ENCODE measurements at places on chromosomes 11 and 22.

- DNase-seq: no peak
Observed at GRCh38 chr11:17692931-17693330, 26.4 kb upstream of the MYOD1 start.

- DNase-seq: no peak
Observed at GRCh38 chr22:39291523-39291922, 27.9 kb downstream of the RPL3 start.

GRCh38 chr11:75465701-75466531 is 32.9 kb upstream of the KLHL35 start:
- no peak for DNase-seq

GRCh38 chr11:75445315-75445953 is 12.4 kb upstream of the KLHL35 start:
- DNase-seq: no peak

DNA sequence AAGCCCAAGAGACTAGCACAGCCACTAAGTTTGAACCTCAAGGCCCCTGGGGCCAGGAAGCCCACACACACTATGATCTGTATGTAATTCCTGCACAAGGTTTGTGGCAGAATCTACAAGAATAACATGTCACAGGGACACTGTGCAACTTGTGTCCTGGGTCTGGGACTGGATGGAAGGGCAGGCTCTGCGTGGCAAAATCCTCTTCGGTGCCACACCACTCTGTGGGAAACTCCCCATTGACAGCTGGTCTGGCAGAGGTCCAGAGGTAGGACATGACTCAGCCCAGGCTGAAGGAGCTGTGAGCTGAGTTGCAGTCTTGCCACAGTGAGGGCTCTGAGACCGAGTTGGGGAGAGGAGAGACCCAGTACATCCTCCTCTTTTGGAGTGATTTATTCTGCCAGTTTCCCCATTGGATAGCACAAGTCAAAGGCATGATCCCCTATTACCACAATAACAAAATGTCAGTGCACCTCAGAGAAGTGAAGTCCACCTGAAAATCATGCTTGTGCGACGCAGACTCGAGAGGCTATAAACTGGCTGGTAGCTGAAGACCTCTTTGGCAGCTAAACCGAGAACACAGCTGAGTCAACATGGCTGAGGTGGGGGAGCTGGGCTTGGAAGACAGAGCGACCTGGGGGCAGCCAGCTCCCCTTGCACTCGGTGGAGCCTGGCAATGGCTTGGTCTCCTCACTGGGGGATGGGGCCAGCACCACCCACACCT is 23.3 kb upstream of the SERPIND1 start:
- DNase-seq: peak; percentile 25

DNA sequence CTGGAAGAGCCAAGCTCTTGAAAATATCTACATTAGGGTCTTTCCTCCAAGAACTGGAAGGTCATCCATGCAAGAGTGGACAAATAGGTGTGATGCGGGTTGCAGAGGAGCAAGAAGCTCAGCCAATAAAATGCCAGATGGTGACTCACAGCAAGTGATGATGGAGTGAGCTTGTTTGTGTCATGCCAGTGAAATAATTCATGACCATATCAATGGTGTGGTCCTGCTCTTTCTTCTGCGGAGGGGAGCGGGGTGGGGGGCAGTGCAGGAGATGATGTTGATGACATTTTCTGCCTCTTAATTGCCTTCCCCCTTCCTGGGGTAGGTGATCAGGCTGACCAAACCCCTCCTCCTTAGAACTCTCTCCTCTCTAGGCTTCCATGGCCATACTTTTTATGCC is 118.5 kb upstream of the TIMP3 start:
- DNase-seq: no peak

GRCh38 chr11:22680628-22681027 is 14.2 kb downstream of the GAS2 start:
- DNase-seq: no peak

DNA sequence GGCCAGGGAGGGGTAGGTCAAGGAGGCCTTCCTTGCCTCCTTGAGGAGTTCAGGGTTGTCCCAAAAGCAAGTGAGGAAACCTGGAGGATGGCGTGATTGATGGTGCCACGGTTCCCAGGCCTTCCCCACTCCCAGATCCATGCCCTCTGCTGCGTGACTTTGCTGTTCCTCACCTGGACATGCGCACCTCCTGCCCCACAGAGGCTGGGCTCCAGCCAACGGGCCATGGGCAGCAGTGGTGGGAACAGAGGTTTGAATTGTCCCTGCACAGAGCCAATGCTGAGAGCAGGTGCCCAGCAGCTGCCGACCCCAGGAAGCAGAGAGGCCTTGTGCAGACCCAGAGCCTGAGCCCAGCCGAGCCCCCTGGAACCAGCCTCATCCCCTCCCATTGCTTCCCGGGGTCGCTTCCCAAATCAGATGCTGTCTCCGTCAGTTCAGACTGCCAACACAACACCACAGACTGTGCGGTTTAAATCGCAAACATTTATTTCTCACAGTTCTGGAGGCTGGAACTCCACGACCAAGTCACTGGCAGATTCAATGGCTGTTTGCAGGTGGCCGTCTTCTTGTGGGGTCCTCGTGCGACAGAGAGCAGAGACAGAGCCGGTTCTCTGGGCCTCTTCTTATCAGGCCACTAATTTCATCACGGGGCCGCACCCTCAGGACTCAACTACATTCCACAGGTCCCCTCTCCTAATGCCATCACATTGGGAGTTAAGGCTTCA is 6.2 kb upstream of the LINC01488 start:
- DNase-seq: no peak

DNA sequence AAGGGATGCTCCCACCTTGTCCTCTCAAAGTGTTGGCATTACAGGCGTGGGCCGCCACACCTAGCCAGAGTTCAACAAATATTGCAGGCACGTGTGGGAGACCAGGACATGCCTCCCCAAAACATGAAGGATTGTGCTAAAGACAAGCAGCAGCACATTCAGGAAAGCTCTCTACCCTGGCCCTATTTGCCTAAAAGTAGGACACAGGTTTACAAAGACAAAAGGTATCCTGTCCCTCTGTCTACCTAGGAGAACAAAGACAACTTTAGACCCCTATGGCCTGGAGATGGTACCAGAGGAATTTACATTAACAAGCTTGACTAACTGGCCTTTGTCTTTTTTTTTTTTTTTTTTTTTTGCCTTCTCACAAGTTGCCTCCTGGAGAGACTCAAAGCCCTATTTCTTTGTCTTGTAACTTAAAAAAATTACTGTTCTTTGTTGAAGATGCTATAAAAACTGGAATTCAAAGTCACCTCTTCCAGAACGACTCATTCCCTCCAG is 859 bp upstream of the ACCS start:
- DNase-seq: peak; percentile 19

DNA sequence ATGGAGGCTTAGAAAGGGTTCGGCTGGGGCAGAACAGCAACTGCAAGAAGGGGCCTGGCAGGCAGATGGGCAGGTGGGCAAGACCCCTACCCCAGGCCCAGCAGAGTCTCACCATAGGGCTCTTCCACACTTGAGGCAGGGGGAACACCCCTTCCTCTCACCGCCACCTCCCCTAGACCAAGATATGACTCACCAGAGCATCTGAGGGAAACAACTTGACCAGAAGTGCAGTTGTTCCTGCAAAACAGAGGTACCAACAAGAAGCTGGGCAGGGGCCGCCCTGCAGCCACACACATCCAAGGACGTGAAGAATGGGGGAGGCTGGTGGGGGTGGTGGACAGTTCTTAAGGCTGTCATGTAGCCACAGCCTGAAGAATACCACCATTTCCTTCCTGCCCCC is 10.9 kb downstream of the TMPRSS5 start:
- no peak for DNase-seq

DNA sequence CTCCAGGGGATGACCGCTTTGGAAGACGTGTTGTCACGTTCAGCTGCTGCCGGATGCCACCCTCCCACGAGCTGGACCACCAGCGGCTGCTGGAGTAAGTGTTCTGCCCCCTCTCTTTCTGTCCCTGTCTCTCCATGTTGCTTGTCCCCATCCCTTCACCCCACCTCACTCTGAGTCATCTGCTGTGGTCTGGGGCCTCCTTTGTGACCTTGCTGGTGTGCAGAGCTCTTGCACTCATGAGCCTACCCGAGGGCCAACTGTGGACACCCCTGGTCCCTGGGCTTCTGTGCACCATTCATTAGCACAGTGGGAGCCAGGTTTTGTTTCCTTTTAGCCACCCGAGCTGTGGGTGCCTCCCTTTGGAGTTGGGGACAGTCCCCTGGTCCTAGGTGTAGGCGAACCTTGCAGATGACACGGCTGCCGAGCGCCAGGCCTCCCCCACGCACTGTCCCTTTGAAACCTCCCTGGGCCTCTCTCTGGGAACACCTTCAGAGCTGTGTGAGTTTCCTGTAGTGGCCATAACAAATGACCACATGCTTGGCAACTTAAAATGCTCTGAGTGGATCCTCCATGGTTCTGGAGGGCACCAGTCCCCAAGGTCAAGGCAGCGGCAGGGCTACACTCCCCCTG is 49.8 kb downstream of the ARHGAP8 start:
- no peak for DNase-seq

- DNase-seq: no peak
Observed at GRCh38 chr22:48382197-48382596, 1445.5 kb downstream of the BRD1 start.

- DNase-seq: no peak
Observed at GRCh38 chr11:30089921-30090320, 73.1 kb upstream of the KCNA4 start.

DNA sequence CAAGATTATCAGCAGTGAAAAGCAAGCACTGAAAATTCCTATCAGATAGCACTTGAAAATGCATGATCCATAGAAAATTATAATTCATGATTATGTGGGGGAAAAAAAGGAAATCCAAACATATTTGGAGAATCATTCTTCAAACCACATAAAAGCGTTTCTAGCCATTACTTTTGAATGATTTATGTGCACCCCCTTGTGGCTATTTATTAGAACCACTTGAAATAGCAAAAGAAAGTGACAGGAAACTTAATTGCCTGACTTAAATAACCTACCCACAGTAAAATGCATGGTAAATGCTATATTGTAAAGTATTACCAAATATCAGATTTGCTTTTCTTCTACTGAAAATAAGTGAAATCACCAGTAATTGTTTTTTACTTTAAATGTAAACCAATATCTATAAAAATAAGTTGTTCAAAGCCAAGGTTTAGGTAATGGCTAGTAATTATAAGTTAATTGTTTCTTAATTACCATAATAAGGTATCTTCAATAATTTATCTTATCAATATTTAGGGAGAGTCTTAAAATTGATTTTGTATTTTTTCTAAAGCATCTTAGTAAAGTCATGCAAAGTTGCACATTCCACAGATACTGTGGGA is 168.5 kb downstream of the ARHGAP42 start:
- DNase-seq: peak; percentile 72

- DNase-seq: no peak
Observed at GRCh38 chr22:27671413-27671935, 130.1 kb downstream of the MN1 start.

- DNase-seq: no peak
Observed at GRCh38 chr11:119691020-119691666, 37.9 kb downstream of the NECTIN1 start.

DNA sequence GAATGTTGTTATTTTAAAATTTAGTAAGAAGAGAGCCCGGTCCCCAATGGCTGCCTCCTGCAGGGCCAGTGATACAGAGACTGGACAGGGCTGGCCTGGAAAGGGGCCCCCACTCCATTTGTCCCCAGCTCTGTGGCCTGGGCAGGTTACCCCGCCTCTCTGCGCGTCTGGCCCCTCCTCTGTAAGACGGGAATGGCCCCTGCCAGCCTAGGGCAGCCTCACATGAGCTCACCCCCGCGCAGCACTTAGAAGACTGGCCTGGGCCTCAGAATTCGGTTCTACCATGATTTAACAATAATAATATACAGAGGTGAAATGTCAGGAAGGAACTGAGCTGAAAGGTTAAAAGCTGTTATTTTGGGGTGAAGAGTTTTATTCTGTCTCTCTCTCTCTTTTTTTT is 1.3 kb downstream of the APOBEC3G start:
- no peak for DNase-seq

- DNase-seq: no peak
Observed at GRCh38 chr11:64262271-64263002, 11.1 kb downstream of the PLCB3 start.

DNA sequence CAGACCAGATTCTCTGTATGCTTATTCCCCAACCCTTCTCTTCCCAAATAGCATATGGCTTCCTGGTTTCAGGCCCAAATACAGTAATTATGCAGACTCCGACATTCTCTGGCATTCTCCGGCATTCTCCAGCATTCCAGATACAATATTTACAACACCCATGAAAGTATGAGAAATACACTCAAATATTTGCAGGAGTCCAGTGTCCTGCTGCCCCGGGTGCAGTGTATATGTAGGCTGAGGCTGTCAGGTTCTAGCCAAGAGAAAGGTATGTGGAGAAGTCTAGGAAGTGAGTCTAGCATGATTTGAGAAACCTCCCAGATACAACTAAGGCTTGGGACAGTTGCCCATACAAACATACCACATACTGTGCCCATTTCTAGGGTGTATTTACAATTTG is 160.7 kb downstream of the SOX6 start:
- no peak for DNase-seq

DNA sequence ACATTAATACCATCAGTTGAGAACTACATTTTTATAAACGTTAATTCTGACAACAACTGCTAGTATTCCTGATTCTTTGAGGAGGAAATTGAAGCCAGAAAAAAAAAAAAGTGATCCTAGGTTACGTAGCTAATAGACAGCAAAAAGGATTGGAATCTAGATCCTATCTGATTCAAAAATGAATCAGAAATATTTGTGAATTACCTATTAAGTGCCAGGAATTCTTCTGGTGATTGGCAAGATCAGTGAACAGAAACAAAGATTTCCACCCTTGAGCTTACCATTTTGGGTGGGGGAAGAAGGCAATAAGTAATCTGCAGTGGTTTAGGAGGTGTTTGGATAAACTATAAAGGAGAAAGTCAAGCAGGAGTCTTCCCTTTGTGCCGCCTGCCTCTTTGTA is 63.9 kb upstream of the LARGE1 start:
- no peak for DNase-seq

- DNase-seq: no peak
Observed at GRCh38 chr22:26287382-26288225, 118.3 kb downstream of the SEZ6L start.

DNA sequence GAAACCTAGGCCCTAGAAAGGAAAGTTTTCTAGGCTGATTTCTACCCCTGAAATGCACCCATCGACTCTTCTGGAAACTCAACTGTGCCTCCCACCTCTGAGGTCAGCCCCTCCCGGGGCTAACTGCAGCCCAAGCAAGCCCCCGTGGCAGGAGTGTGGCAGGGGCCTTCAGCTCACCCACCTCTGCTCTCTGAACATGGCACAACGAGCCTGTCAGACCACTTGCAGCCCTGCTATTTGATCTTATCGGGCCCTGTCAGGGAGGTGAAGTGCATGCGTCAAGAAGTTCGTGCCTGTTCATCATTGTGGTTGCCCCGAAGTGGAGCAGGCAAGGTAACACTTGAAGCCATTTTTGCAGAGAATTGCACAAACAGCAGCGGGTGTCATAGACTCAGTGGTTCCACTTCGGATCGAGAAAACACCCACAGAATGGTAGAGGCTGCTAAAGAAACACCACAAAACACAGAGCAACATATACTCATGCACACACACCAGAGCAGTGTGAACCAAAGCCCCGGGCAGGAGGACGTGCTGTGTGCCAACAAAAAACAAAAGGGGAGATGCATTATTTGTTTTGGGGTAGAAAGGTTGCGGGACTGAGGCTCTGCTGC is 262.7 kb downstream of the ETS1 start:
- DNase-seq: no peak

Data from HS-5 (cell line).